ENCODE measurements at places on chromosomes 16 and 17.

DNA sequence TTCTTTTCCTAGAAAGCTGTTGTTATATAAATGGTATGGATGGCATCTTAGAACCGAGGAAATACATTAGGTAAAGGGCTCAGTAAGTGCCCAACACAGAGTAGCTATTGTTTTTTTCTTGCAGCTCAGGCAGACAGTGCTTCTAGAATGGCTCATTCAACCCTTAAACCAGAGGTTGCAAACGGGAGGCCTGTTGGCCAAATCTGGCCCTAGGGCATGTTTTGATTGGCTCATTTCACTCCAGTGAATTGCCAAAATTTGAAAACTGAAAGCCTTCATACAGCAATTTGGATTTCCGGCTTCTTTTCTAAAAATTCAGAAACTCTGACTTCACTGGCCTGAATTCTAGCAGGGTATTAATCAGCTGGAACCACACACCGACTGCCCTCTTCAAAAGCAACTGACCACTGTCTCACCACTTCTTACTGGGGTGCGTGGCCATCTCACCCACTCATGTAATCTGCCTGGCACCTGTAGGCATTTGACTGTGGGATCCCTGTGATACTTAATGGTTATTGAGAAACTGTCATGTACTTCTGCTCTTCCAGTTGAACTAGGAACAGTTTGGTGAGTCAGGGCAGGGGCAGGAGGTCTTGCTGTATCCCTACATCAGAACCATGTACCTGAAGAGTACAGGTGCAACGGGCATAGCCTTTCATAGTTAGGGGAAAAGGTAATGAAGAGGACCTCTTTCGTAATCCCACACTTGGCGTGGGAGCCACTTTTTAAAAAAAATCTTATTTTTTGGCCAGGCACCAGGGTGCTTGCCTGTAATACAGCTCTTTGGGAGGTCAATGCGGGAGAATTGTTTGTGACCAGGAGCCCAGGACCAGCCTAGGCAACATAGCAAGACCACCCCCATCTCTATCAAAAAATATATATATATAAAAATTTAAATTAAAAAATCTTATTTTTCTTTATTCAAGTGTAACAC, 53.6 kb upstream of the SCNN1B start:
- DNase-seq = no peak

GRCh38 chr17:4648741-4649140, 7.3 kb upstream of the ALOX15 start:
- no peak for DNase-seq

DNA sequence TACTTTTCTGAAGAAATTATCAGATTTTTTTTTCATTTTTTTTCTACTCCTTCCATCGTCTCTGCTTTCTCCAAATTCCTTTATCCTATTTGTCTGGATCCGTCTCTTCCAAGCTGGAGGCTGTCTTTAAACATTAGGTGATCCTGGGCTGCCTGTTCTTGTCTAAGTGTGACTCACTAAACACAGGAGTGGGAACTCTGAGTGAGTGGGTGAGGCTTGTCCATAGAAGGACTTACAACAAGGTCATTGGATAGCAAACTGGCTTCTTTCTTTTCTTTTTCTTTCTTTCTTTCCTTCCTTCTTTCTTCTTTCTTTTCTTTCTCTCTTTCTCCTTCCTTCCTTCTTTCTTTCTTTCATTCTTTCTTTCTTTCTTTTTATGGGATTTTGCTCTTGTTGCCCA, 18.2 kb downstream of the ALOX15 start:
- DNase-seq = no peak

DNA sequence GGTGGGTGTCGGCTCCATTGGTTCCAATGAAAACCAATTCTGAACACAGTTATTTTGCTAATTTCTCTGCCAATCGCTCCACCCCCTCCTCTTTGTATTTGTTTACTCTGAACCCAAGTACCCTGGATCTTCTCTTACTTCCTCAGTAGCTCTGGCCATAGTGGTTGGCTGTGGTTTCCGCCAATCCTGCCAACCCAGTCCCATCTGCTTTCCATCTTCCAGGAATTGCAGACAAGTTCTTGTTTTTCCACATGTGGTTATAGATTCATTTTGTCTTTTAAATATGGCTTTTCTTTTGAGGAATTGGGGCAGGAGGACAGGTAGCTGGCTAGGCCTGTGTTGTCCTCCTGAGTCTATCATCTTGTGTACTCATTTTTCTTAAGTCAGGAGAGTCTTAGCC, 92.0 kb downstream of the CYLD start:
- DNase-seq = no peak

GRCh38 chr17:17485420-17485819, 8.6 kb downstream of the MED9 start:
- DNase-seq = no peak

DNA sequence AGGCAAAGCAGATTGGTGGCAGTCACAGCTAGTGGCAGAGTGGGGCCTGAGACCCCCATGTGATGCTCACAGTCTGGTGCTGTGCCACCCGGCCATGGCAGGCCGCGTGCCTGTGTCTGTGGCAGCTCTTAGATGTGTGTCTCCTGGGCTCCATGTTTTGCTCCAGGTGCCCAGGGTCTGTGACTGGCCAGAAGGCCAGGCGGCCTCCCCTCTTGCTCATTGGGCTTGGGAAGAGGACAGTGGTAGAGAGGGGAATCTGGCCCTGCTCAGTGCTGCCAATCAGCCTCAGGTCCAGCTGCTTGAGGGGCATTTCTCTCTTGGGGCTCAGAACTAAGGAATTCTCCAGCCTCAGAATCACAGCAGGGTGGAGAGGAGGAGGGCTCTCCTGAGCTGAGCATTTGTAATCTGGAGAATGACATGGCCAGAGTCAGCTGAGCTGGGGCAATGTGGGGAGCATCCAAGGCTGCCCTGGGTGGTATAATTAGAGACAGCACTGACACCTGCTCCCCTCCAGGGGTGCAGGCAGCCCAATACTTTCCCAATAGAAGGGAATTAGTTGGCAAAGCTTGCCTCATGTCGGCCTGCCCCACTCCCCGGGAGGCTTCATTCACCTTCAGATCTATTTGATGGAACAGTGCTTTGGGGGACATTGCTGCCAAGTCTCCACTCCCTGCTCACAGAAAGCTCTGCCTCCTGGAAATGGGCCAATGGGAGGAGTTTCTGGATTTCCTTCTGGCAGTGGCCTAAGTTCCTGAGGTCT, 2.7 kb upstream of the LASP1NB start:
- no peak for DNase-seq

DNA sequence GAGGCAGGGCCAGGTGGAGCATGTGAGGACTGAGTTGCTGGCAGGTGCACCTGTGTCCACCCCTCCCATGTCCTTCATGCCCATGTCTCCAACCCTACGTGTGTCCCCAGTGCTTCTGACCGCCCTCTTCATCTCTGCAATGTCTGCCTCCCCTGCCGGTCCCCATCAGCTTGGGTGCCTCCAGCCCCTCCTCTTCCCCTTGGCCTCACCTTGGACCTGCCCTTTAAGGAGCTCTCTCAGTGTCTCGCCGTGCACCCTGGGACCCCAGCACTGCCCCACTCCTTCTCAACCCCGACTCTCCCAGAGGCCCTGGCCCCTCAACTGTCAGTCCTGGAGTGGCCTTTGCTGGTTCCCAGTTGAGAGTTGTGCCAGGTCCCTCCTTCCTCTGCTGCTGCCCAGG, 15.0 kb downstream of the RIPOR1 start:
- DNase-seq = no peak

- DNase-seq = no peak
These were observed 37.4 kb upstream of the GNA13 start for GRCh38 chr17:65093930-65094329.

DNA sequence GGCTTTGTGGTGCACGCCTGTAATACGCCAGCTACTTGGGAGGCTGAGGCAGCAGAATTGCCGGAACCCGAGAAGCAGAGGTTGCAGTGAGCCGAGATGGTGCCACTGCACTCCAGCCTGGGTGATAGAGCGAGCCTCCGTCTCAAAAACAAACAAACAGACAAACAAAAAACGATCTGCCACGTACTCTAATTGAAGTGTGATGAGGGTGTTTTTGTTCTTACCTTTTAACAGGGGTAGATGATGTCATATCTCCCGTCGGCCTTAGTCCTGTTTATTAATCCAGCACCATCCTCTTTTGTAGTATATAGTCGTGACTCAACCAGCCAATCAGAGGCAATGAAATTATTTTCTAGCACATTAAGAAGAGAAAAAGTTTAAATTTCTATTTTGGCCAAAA, 58.5 kb downstream of the IQCK start:
- DNase-seq = no peak

GRCh38 chr16:83533193-83533592, 274.6 kb upstream of the HSBP1 start:
- DNase-seq = no peak

DNA sequence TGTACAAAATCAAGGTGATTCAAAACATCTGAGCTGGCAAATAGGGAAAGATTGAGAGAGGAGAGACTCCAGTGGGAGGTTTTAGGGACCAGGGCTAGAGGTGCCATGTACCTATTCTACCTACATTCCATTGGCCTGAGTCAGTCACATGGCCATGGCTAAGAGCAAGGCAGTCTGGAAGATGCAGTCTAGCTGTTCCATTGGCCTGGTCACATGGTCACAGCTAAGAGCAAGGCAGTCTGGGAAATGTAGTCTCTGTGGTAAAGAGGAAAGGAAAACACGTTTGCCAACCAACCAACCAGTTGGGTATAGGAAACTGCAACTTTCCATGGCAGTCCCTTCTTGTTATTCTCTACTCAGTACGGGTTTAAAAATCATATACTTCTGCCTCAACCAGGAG, 369.1 kb downstream of the XYLT1 start:
- no peak for DNase-seq

DNA sequence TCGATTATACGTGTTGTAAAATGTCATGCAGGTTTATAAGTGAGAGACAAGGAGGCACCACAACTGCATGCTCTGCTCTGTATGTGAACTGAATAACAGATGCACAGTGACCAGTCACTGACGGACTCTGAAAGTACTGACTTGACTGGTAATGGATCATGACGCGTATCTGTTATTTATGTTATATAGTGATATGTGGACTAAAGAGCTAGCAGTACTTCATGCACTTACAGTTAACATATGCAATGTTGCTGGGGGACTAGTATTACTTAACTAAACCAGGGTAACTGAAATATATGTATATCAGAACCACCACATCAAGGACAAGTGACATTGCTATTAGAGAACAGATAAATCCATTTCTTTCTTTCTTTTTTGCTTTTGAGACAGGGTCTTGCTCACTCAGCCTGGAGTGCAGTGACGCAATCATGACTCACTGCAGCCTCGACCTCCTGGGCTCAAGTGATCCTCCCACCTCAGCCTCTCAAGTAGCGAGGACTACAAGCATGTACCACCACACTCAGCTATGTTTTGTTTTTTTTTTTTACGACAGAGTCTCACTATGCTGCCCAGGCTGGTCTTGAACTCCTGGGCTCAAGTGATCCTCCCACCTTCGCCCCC, 17.2 kb downstream of the COIL start:
- no peak for DNase-seq

DNA sequence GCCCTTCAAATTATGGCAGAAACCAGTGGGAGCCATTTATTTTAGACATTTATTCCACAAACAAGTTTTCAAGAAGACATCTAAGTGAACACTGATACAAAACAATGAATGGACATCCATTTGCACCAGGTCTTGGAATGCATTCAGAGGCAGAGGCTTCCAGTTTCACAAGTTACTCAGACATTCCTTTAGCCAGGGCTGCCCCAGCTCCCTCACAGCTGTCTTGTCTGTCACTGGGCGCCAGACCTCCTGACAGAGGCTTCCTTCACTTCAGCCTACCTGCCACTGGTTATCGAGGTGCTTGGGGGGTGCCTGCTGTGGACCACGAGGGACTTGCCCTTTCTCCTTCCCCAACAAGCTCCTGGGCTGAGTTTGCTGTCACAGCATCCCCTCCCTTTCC, 19.2 kb downstream of the AQP8 start:
- DNase-seq = no peak

- DNase-seq = no peak
These were observed 96.3 kb downstream of the RAB11FIP4 start for GRCh38 chr17:31487648-31488263.

DNA sequence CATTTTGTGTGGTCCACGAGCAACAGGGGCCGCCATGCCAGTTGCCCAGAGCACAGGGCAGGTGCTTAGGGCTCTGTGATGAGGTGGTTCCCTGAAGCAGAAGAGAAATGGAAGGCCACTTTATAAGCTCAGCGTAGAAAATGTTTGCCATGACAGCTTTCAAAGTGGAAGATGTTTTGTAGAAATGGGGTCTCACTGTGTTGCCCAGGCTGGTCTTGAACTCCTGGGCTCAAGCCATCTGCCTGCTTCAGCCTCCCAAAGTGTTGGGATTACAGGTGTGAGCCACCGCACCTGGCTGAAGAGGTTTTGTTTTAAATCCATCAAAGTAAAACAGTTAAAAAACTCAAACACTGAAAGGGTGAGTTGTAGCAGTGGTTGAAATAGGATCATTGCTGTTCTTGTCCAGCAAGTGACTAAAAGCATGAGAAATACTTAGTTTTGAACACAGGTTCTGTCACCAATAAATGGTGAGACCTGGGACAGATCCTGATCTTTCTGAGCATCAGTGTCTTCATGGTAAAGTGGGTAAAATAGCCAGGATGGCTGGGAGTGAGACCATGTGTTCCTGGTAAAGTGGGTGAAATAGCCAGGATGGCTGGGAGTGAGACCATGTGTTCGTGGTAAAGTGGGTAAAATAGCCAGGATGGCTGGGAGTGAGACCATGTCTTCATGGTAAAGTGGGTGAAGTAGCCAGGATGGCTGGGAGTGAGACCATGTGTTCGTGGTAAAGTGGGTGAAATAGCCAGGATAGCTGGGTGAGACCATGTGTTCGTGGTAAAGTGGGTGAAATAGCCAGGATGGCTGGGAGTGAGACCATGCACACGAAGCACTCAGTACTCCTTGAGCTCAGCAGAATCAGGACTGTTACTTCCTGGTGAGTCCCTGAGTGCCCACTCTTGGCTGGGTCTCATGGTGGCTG, 46.0 kb downstream of the BANP start:
- no peak for DNase-seq

DNA sequence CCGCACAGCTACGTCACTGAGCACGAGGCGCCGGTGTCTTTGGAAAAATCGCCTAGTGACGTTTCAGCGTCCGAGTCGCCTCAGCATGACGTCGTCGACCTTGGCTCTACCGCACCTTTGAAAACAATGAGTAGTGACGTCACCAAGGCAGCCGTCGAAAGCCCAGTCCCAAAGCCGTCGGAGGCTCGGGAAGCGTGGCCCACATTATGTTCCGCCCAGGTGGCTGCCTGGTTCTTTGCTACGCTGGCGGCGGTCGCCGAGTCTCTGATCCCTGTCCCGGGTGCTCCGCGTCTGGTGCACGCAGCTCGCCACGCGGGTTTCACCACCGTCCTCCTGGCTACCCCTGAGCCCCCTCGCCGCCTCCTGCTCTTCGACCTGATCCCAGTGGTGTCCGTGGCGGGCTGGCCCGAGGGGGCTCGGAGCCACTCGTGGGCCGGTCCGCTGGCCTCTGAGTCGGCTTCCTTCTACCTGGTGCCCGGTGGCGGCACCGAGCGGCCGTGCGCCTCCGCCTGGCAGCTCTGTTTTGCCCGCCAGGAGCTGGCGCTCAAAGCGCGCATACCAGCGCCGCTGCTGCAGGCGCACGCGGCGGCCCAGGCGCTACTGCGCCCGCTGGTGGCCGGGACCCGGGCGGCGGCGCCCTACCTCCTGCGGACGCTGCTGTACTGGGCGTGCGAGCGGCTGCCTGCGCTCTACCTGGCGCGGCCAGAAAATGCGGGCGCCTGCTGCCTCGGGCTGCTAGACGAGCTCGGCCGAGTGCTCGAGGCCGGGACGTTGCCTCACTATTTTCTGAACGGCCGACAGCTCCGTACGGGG, 1.5 kb downstream of the TMEM102 start:
- DNase-seq = no peak

GRCh38 chr17:75970011-75970523, 8.9 kb downstream of the ACOX1 start:
- DNase-seq = no peak

- no peak for DNase-seq
These were observed 24.2 kb downstream of the KATNB1 start for GRCh38 chr16:57759541-57760356.
